ENCODE measurements at places on chromosomes 2 and 18.

GRCh38 chr2:23563673-23564614, 179.0 kb downstream of the KLHL29 start:
- no peak for DNase-seq

DNA sequence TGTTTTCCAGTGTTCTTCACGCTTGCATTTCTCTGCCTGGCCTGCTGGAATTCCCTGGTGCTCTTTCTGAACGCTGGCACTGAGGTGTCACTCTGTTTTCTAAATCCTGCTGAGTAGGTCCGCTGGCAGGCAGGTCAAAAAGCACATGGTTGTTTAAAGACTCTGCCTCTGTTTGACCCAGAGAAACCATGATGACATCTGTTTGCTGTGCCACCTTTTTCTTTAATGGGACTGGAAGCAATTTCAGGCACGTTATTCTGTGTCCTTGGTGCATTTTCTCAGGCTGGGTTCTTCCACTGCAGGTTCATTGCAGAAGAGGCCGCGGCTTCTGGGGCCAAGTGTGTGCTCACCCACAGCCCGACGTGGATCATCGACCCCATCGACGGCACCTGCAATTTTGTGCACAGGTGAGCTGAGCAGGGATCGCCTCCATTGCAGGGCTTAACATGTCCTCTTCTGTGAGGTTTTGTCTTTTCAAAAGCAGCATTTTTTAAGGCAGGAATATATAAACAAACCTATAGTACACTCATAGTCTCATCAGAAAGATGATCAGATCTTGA, 28.4 kb downstream of the IMPA2 start:
- no peak for DNase-seq

- DNase-seq, result no peak
Observed at GRCh38 chr2:128662051-128662471, 343.4 kb upstream of the HS6ST1 start.

GRCh38 chr18:65477455-65477854, 273.4 kb upstream of the CDH7 start:
- DNase-seq, result no peak

DNA sequence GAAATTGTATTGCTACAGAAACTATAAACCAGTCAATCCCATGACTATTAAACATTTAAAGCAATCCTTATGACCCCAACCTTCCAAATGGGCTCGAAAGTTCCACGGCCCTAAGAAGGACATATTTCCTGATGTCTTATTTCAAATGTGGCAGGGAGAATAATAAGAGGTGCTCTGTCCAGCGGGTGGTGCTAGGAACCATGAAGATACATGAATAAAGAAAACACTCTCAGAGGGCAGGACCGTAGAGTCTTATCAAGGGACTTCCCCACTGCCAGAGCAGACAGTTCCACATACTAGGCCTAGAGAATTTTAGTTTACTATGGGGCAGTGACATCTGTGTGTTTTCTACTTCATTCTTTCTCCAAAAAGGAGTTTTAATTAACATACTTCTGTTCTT, 187.1 kb upstream of the PIK3C3 start:
- no peak for DNase-seq

- DNase-seq, result no peak
Observed at GRCh38 chr18:49597157-49597931, 35.5 kb downstream of the LIPG start.

- DNase-seq, result no peak
Observed at GRCh38 chr2:170208967-170209366, 31.0 kb downstream of the MYO3B start.
